Cardiac muscle cell (in vitro differentiated cells and primary cell): ENCODE measurements at places on chromosomes 6 and 20. TPM values are rescaled to one million over a fixed set of nuclear protein-coding genes. Genes with fewer than 3 reads are reported as not detected.
A peak's percentile ranks its signal among the peaks of the same experiment; 100 is the strongest.

DNA sequence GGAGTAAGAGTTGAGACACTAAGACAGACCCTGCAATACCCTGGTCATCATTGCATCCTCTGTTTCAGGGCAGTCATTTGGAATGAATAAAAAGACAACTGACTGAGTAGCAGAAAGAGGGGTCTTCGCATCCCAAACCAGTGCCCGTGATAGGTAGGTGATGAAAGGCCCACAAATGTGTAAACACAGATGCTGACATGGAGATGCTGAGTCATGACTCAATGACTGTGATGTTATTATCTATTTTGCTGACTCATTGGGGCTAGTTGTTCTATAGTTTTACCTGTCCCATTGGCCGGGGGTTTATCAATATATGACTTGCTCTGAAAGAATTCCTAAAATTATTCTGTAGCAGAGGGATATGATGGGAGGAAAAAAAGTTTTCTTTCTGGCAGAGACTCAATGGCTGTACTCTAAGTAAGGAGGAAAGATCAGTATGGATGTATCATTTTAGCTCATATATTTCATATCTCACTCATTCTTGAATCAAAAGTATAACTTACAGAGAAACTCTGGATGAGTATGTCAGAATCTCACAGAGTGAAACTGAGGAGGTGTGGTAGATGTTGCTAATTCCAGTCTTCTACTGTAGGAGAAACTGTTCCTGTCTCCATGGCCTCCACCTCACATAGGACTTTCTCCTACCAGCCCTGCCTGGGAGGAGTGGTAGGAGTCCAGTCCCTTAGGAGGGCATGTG is 119.9 kb upstream of the PREP start:
- no peak for DNase-seq

DNA sequence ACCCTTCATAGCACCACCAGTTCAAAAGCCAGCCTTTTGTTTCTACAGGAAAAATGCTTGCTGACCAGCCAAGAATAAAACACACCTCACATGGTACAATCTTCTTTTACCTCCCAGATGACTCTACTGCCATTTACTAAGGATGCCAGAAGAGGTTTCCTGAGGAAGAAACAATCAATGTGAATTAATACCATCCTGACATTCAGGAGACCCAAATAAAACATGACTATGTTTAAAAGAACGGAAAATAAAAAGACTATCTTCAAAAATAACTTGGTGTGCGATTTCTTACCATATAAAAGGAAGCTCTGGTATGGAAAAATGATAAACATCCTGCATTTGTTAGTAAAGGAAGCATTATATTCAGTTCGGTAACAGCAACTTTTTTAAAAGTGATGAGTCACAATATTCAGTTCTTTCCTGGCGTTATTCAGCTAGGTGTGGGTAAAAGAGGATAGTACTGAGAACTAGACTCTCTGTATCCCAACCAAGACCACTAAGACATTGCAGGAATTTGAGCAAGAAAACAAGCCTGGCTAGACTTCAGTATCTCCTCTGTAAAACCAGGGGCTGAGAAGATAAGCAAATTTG is 16.3 kb downstream of the COL21A1 start:
- no peak for DNase-seq

DNA sequence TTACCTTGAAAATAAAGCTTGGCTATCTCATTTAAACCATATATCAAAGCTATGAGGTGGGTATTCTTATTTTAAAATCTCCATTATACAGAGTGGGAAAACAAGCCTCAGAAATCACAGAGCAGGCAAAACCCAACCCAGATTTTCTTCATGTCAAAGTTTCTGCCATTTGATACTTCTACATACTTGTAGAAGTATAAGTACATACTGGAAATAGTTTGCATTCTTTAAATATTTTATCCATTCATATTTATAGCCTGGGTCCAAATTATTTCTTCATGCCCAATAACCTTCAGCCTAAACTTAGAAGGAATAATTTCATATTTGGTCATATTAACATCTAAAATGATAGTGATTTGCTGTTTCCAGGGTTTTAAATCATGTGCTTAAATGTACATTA is 61.8 kb downstream of the MLIP start:
- DNase-seq = no peak

- DNase-seq = peak; percentile 33
Observed at GRCh38 chr6:44381739-44382138, 5.8 kb upstream of the CDC5L start.

The MAS1 gene
- not detected in 2 replicates for polyA plus RNA-seq

The LPIN3 gene
- polyA plus RNA-seq = 9.5 and 11.2 TPM in 2 replicates

DNA sequence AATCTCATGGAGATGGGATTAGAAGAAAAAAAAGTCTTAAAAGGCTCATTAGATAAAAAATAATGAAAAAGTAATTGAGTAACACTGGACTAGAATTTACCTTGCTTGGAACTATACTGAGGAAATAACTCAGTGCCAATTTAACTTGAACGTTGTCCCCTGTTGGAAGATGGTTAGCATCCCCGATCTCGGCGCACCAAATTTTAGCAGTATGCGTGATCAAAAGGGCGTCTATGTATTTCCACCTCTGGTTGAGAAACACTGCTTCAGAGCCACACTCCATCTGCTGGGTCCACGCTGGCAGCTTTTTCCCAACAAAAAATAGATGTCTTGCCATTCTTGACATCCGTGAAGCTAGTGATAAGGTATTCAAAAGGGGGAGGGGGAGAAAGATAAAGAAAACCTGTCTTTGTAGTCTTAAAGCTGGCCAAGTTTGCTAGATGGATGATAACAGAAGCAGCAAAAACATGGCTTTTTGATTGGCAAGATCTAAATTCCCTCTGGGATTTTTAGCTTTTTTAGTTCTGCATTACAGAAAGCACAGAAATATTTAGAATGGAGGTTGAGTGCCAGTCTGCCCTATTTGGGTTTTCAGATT is 6.4 kb downstream of the HINT3 start:
- DNase-seq = no peak

GRCh38 chr6:45001663-45002062 is 326.5 kb upstream of the RUNX2 start:
- DNase-seq = no peak

DNA sequence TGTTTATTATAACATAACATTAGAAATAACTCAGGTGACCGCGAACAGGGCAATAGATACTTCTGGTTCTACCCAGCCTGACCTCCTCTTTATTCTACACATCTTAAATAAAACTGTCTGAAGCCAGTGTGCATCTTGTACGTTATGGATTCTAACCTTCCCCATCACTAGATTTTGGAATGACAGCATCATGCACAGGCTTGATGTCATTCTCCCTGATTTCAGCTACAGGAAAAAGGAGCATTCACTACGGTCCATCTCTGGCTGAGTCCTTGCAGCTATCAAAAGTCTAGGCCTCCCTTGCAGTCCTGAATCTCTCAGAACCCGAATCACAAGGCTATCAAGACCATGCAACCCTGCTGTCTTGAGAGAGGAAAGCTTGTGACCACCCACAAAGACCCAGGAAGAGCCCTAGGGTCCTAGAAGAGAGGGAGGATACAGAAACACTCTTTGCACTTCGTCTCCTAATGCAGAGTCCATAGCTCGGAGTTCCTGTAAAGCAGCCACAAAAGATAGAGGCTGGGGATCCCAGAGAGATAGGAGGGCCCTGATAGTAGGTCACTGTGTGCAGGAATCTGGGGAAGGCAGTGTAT is 845 bp downstream of the HLA-DPA1 start:
- no peak for DNase-seq

GRCh38 chr6:15287670-15288375 is 42.0 kb downstream of the JARID2 start:
- DNase-seq = no peak

The KIAA1586 gene
- 14.4 and 16.6 TPM in 2 replicates for polyA plus RNA-seq

DNA sequence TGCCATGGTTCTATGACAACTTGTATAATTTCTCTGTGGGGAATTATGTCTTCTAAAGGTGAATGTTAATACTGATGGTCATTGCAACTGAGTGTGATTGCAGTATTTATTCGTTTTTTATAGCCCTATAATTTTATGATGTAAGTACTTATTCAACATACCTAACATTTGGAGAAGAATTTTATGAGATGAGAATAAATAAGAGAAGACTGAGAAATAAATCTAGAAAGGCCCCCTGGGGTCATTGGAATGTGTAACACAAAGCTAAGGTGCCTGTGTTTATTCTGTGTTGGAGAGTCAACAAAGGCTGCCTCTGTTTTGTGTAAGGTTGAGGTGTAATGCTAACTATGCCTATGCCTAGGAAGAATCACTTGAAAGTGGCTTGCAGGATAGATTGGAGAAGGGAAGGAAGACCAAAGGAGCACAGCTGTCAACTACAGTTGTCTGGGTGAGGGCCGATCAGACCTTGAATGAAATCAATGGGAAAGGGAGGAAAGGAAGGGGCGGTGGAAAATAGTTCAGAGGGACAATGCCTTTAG is 1076.7 kb downstream of the KIF16B start:
- no peak for DNase-seq

The CD93 gene
- 0.04 and 0.15 TPM in 2 replicates for polyA plus RNA-seq

DNA sequence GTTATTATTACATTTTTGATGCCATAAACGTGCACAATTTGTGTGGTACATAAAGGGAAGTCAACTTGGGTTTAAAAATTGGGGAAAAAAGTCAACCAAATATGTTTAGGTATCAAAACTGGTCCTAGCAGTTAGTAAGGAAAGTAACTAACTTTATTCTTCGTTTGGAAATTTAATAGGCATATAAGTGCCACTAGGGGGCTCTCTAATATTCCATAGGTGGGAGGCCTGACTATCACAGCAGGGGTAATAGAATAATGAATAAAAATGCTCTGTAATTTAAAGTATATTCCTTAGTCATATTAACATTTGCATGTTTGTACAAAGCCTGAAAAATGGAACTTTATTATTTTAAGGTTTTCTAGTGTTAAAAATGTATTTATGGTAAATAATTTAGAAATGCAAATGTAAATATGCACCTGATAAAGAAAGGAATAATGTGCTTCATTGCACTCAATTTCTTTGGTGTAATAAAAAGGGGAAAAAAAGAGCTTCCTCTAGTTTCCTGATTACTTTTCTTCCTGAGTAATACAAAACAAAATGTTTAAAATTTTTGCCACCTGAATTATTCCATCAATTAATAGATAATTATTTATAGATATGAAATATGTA is 125.7 kb upstream of the HDAC2 start:
- DNase-seq = peak; percentile 77

DNA sequence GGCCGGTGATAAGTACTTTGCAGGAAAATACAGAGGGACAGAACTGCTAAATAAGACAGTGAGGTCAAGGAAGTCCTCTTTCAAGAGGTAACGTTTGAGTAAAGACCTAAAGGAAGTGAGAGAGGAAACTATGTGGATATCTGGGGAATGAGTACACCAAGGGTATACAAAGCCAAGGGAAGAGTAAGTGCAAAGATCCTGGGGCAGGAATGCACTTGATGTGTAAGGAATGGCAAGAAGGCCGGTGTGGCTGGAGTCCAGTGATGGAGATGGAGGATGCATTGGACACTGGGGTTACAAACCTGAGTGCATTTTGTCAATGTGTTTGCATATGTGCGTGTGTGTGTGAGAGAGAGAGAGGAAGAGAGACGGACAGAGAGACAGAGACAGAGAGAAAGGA is 32.1 kb upstream of the TGM2 start:
- no peak for DNase-seq

GRCh38 chr20:13786143-13786828 is 1.5 kb downstream of the NDUFAF5 start:
- no peak for DNase-seq

GRCh38 chr20:4226330-4227084 is 211.1 kb upstream of the RNF24 start:
- DNase-seq = no peak

The MROH8 gene
- polyA plus RNA-seq = 12.1 and 13.3 TPM in 2 replicates

The CEBPB gene
- 22.9 and 30.8 TPM in 2 replicates for polyA plus RNA-seq

DNA sequence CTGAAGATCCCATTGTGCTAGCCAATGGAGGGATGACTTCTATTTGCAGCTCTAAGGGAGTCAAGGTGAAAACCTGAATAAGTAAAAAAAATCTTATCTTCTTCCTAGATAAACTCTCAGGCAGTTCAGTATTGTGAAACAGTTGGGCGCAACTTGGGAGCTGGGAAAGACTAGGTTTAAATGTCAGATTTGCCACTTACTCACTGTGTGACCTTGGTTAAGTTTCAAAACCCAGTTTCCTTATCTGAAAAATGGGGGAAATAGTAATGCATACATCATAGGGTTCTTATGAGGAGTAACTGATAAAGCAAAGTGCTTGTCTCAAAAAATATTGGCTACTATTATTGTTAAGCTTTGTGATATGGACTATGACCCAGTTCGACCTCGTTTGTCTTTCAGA is 88.8 kb downstream of the CD83 start:
- no peak for DNase-seq

DNA sequence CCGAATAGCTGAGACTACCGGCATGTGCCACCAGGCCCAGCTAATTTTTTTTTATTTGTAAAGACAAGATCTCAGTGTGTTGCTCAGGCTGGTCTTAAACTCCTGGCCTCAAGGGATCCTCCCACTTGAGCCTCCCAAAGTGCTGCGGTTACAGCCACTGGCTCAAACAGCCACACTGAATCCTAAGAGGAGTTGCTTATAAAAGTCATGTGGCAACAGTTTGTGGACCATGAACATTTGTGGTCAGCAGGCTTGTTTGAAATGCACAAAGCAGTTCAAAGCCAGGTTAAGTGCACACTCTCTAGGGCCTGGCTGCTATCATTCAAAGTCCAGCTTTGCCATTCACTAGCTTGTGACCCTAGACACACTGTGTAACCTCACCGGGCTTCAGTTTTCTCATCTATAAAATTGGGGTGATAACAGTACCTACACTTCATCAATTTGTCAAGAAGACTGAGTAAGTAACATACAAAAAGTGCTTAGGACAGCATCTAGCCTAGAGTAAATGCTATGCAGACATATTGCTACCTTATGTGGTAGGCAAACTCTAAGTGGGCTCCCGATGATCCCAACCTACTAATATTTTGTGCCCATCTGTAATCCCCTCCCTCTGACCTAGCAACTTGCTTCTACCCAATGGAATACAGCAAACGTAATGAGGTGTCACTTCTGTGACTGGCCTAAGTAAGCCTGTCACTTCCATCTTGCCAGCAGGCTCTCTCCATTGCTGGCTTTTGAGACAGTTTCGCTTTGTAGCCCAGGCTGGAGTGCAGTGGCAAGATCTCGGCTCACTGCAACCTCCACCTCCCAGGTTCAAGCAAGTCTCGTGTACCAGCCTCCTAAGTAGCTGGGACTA is 122.9 kb downstream of the ZMYND8 start:
- no peak for DNase-seq

DNA sequence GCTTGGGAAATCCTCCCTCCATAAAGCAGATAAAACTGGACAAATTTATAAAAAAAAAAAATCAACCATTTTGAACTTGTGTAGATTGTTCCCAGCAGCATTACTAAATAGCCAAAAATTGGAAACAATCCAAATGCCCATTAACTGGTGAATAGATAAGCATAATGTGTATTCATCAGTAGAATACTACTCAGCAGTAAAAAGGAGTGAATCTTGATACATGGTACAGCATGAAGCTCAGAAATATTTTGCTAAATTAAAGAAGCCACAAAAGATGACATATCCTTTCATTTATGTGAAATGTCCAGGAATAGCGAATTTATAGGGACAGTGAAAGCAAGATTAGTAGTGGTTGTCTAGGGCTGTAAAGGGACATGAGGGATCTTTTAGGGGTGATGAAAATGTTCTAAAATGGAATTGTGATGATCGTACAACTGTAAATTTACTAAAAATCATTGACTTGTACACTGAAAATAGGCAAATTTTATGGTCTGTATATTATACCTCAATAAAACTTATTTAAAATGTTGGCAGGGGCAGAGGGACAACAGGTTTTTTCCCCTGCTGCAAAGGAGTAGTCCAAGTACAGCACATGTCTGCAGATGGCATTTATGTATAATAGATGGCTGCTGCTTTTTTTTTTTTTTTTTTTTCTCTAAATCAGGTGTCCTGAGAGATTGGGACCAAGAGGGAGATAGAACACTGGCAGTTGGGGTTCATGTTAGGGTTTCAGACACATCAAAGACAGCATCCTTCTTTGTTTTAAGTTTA is 59.5 kb downstream of the CBFA2T2 start:
- DNase-seq = no peak

- DNase-seq = no peak
Observed at GRCh38 chr20:24873025-24873620, 75.9 kb upstream of the CST7 start.
